Calu3 (cell line): ENCODE measurements at places on chromosomes 5 and 9.

- DNase-seq: no peak
Measured at GRCh38 chr5:76849419-76850291, at the start of gene S100Z. Gene S100Z (plus strand): TSS chr5:76850014. CDS start chr5:76875360, 25,346 bp downstream.

- no peak for DNase-seq
Measured at GRCh38 chr5:119077444-119077843, 6.6 kb downstream of the DMXL1 start.

- DNase-seq: peak; percentile 61
Measured at GRCh38 chr9:105064248-105065097, 136.5 kb upstream of the ABCA1 start.

DNA sequence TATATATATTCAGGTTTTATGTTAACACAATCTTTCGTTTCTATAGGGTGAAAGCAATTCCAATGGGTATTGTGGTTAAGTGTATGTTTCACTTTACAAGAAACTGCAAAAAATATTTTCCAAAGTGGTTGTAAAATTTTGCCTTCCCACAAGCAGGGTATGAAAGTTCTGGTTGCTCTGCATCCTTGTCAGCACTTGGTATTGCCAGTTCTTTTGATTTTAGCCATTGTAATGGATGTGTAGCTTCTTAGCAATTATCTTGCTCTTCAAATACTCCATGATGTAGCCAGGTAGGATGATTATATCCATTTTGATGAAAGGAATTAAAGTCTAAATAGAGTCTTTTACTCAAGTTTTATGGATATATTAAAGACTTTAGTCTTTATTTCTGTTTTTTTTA, 9.1 kb upstream of the ADAM19 start:
- DNase-seq: no peak

DNA sequence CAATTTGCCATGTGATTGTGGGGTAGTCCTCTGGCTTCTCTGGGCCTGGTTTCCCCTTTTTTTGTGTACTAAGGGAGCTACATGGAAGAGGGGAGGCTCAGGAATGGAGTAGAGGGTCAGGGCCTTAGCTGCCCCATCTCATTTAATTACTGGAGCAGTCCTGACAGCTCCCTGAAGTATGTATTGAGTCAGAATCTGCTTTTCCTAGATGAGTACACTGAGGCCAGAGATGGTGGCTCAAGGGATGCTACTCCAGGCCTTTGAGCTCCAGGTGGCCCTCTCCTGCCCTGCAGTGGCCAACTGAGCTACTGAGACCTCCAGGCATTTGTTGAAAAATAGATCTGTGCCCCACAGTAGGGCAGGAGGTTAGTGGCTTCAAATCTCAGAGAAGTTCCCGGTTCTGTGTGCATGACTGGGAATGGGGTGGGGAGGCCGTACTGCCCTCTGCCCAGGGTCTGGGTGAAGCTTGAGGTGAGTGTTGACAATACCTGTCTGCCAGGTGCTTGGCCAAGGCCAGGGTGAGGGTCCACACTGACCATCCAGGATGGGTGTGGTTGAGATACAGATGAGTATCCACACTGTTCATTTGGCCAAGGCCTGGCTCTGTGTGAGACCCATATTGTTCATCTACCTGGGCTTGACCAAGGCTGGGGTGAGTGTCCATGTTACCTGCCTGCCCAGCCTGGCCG, 45.7 kb downstream of the CXXC5 start:
- DNase-seq: no peak

- DNase-seq: peak; percentile 21
Measured at GRCh38 chr5:110880413-110880812, 141.6 kb downstream of the SLC25A46 start.

DNA sequence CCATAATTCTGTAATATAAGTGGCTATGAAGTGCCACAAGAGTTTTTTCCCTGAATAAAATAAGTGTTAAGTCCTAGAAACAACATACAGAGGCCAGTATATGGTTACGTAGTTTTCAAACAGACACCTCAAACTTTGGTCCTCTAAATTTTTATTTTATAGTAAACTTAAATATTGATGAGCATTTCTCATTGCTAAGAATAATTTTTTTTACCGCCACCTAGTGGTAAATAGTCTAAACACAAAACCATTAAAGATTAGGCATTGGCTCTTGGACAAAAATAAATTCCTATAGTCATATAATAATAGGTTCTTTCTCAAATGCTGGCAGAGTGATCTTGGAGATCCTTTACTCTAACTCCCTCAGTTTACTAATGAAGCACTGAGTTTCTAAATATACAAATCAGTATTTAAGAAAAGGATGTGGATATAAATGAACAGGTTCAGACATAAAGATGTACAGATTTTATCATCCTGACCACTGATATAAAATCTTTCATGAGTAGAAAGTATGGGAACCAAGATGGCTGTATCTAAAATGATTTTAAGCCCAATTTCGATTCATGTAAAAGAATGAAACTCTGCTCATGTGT, 136.2 kb downstream of the FANCC start:
- DNase-seq: no peak

GRCh38 chr9:78064075-78064474, 32.5 kb upstream of the GNAQ start:
- DNase-seq: no peak

DNA sequence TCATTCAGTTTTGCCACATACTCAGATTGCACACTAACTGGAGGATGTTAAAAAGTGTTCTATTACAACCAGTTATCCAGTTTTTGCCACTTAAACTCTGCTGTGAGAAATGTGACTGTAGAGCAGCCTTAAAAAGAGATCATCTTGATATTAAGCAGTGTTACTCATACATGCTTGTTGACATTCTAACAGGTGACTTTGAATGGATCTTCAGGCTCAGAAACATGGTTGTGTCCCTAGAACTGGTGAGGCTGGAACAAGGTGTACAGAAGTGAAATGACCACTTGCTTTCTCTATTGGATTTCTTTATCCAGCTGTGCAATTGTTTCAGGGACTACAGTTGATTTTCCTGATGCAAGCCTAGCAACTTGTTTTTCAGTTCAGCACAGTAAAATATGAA, 166.1 kb upstream of the CCDC152 start:
- DNase-seq: no peak

- peak; percentile 76 for DNase-seq
Measured at GRCh38 chr9:83047839-83048775, 14.8 kb downstream of the RASEF start.

DNA sequence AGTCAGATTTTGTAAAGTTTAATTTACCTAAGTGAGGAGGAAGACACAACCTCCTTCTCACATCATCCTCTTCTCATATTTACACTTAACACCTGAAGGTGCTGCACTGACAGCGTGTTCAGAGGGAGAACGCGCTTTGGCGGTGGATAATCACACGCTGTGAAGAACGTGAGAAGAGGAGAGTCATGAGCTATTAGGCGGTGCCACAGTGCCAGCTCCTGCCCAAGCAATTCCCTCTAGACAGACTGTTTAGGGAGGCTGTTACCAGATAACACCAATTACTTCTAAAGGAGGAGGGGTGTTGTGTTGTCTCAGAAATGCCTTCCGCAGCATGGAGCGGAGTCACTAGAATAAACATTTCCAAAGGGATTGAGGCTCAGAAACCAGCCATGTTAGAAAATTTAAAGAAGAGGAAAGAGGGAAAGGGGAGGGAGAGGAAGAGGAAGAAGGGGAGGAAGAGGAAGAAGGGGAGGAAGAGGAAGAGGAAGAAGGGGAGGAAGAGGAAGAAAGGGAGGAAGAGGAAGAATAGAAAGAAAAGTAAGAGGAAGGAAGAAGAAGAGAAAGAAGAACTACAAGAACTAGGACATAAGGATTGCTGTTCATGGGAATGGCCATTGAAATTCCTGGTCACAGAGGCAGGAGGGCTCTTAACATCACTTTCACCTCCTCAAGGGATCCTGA, 37.3 kb upstream of the WWC1 start:
- DNase-seq: no peak

DNA sequence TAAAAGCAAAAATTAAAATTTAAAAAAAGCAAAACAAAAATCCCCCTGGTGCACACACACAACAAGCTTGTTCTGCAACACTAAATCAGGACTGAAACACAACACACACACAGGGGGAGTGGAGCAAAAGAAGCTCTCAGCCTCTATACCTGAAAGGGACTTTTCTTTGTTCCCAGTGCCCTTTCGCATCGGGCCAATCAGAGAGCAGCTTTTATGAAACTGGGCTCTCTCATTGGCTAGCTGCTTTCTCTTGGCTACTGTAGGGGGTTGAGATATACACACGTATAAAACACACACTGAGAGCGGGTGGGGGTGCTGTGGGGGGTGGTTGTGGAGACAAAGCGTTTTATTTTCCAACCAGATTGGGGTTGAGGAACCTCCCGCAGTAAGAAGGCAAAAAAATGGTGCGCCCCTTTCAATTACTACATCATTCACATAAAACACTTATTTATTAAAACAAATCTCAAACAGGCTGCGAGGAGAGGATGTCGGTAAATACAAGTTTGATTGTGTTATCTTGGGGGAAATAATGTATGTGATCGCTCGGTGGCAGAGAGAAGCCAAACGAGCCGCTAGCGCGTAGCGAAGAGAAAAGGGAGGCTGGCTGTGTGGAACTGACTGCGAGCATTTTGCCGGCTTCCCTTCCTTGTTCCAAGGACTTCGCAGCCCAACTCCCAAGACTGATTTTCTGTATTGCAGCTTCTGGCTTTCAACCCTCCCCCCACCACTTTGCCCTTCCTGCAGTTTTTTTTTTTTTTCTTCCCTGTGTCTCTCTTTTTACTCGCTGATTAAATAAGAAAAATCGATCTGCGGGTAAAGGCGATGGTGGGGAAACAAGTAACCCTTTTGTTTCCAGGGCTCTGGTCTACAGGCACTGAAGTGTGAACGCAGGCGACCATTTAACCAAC, 2.5 kb upstream of the ZNF608 start:
- DNase-seq: peak; percentile 83

DNA sequence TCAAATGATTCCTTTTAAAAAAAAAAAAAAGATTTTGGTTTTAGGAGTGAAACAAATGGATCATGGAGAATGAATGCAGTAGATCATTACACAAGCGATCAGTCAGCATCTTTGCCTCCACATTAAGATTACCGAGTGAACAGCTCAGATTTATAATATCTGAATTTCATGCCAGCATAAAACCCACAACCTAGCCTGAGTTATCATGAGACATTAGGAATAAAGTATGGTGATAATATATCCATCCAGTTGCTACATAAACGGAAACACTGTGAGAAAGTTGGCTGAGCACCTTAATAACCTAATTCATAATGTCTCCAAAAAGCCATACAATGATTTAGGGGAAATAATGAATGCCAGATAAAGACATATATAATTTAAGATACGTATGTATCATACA, 553.1 kb upstream of the TUSC1 start:
- DNase-seq: no peak

DNA sequence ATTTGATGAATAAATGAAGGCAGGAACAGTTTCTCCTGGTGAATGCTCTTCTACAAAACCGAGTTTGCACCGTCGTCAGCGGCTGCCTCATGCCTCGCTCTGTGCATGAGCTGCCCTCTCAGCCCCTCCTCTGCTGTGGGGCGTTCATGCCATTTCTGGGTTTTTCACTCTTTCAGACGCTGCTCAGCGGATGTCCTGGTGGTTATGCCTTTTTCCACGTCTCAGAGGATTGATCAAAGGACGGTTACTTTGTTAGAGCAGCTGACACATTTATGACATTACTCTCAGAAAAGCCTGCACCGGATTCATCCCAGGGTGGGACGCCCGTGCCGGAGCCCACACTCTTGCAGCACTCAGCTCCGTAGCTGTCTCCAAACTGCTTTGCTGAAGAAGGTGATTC, 195.9 kb upstream of the PPP1R26 start:
- DNase-seq: no peak

DNA sequence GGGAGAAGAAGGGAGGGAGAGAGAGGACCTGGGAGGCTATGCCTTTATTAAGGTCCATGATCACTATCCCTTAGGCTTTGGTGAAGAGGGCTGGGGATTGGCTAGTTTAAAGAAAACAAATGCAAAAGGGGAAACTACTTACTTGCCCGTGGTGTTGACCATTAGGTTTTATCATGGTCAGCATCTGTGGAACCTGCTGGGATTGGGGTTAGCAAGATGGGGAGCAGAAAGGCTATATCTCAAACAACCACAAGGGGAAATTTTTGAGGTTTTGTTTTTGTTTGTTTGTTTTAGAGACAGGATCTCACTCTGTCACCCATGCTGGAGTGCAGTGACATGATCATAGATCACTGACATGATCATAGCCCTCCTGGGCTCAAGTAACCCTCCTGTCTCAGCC, 9.0 kb upstream of the RAD23B start:
- DNase-seq: no peak

GRCh38 chr5:173517648-173518047, 98.8 kb downstream of the BOD1 start:
- DNase-seq: no peak

DNA sequence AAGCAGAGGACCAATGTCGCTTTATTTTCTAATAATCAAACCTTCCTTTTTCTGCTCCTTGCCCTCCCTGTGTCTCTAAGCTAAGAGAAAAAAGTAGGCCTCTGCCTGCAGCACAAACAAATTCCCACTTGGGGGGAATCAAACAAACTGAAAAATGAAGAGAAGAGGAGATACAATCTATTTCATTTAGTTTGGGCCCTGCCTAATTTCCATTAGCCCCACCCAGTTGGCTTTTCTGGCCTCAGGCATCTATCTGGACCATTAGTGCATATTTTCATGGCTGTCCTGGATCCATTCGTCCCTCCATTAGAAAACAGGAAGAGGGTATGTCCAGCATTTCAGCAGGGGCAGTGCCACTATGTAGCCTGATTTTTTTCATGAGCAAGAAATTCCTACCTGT, 72.9 kb downstream of the EBF1 start:
- DNase-seq: no peak

GRCh38 chr5:93249651-93250289, 331.2 kb downstream of the NR2F1-AS1 start:
- DNase-seq: peak; percentile 33

DNA sequence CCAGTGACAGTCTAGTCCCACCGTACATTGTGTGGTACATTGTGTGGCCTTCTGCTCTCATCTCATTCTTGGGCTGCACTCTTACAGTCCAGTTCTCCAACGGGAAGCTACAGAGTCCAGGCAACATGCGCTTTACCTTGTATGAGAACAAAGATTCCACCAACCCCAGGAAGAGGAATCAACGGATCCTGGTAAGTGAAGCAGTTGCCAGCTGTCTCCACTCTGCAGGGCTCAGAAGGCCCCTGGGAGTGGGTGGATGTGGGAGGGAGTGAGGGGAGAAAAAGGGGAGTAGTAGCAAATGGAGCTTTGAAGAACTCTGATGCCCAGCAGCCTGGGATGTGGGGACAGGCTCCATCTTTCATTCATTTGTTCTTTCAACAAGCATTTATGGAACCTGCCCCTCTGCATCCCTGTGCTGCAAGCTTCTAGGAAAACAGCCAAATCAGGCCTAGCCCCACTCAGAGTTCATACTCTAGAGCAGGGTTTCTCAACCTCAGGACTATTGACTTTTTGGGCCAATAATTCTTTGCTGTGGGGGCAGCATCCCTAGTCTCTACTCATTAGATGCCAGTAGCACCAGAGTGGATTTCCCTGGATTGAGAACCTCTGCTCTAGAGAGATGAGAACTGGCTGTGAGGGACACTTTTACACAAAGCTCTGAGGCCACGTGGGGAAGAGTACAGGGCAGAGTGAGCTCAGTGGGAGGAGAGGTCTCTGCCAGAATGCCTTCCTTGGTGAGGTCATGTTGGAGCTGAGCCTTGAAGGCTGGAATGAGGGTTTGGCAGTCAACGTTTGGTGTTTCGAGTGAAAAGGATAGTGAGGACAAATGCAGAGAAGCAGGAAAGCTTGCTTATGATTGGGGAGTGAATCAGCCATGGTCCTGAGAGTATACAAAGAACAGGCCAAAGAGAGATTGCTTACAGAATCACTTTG, 1.1 kb downstream of the POLR1E start:
- no peak for DNase-seq

GRCh38 chr5:67243349-67243748, 46.8 kb upstream of the CD180 start:
- DNase-seq: no peak
